ENCODE measurements at places on chromosomes 12 and 14.

- no peak for DNase-seq
Observed at GRCh38 chr12:39365364-39366001, 77.4 kb downstream of the KIF21A start.

DNA sequence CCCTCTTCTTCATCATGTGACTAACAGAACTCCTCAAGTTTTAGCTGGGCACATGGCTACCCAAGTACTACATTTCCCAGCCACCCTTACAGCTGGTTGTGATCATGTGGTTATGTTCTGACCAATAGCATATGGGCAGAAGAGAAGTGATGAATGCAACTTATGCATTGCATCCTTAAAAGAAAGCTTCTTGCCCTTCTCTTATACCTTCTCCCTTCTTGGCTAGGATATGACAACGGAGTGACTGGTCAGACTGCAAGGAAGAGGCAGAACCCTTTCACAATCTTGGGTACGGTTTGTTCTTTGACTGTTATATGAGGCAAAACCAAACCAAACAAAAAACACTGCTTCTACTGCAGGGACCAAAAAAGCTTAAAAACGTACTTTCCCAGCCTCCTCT, 66.5 kb upstream of the MAX start:
- no peak for DNase-seq

GRCh38 chr12:94707892-94708291, 57.5 kb upstream of the TMCC3 start:
- no peak for DNase-seq

- no peak for DNase-seq
Observed at GRCh38 chr12:52907092-52907810, 2.4 kb upstream of the KRT8 start.

DNA sequence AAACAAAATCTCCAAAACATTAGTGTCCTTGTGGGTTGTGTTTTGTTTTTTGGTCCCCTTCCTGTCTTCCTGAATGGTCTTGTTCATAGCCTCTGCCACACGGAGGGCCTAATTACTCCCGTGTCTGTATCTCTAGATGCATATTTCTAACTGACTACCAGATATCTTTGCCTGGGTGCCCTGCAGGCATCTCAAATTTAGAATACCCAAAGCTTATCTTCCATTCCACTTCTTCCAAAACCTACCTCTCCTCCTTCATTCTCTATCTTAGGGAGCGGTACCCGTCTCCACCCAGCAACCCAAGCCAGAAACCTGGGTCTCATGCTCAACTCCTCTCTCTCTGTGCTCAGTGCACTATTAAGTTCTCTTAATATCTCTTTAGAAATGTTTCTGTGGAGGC, 10.9 kb upstream of the METAP2 start:
- DNase-seq = no peak

Data from foreskin melanocyte (primary cell).